Stimulated activated CD8-positive, alpha-beta memory T cell treated with anti-CD3 and anti-CD28 coated beads, Interleukin-15, amount 100 ng/mL, for 24 hours (primary cell): ENCODE measurements at places on chromosomes 12 and 14.

DNA sequence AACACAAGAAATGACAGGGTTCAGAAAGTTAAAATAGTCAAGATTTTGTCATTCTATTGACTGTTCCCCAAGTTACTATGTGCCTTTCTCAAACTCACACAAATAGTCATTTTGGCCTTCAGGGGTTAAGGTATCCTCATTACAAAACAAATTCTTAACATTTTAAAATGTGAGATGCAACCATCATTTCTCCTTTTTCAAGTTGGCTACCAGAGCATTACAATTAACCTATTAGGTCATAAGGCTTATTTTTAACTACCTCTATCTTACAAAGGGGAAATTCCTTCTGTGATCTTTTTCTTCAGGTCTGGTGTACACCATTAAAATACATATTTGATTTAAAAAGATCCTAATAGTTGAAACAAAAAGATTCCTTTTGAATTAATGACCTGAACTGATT, 61.2 kb downstream of the SLC38A1 start:
- no peak for DNase-seq

DNA sequence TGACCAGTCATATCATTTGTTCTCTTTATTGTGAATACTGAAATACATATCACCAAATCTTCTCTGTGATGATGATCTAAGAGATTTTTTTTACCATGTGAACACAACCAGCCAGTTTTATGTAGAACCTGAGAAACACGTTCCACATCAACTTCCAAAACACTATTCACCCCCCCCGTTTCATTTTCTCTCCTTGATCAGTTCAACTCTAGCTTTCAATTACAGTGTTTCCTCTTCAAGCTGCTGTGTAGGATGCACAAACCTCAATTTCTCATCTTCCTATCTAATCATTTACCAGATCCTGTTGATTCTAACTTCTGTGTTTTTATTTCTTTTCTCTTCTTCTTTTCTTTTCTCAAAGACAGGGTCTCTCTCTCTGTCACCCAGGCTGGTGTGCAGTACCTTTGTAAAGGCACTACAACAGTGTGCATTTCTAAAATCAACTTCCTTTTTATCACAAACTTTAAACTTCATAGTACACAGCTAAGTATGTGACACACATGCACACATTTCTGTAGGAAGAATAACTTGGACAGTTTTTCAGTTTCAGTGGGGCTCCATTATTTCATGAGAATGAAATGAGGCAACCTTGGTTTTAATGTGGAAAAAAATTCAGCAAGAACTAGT, 149.9 kb upstream of the FBXO33 start:
- no peak for DNase-seq

DNA sequence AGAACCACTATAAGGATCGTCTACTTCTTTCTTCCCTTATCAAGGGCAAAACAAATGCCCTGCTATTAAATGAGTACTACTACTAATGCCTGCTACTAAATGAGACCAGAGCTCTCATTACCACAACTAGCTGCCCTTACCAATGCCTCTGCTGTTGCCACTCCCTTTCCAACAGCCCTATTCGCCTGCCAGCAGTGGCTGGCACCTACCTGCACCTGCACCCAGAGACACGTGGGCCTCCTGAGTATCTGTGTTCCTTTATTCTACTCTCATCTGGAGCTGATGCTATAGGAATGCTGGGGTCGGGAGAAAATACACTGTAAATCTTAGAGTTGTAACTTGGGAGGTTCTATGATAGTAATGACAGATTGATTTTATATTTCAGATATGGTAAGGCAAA, 174.7 kb downstream of the SLC2A13 start:
- DNase-seq: no peak

- no peak for DNase-seq
Measured at GRCh38 chr12:114218136-114218535, 187.8 kb downstream of the TBX5 start.

- no peak for DNase-seq
Measured at GRCh38 chr12:39831587-39832315, 212.1 kb upstream of the ABCD2 start.

DNA sequence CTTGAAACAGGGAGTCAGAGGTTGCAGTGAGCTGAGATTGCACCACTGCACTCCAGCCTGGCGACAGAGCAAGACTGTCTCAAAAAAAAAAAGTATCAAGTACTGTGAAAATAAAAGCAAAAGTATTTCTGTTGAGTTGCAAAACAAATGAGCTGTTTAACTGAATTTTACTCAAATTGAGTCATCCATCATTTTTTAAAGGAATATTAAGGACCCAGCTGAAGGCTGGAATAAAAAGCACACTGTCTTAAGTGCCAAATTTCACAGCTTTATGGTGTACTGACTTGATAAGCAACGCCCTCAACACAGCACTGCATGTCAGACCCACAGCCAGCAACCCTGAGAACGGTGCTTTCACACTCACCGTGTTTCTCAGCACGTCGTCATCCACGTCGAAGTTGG, 57.9 kb downstream of the AMN start:
- DNase-seq: no peak

GRCh38 chr12:80838708-80839107, 99.0 kb downstream of the LIN7A start:
- DNase-seq: no peak

DNA sequence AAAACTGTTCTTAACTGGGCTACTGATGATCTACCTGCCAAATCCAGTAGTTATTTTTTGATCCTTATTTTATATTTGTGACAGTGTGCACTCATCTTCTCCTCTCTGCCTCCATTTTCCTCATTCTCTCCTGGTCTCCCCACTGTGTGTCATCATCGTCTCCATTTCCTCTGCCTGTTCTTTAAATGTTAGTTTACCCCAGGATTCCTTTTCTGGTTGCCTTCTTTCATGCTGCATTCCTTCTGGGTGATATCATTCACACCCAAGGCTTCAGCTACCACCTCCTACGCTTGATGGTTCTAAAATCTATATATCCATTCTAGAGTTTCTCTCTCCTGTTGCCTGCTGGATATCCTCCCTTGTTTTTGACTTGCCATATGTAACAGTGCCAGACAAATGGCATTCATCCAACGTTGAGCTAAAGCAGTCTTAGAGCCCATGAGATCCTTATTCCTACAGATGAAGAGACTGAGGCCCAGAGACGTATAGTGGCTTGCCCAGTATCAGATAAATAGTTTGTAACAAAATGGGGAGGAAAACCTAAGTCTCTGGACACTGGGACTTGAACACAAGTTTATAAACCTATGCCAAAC, 109.5 kb downstream of the DIP2B start:
- DNase-seq: no peak

GRCh38 chr14:59787045-59787674, 83.4 kb downstream of the RTN1 start:
- no peak for DNase-seq

- DNase-seq: no peak
Measured at GRCh38 chr14:64704743-64705380, 638 bp downstream of the PLEKHG3 start.

- no peak for DNase-seq
Measured at GRCh38 chr12:1666685-1667162, 24.1 kb upstream of the ADIPOR2 start.

GRCh38 chr14:91872011-91872501, 4.7 kb upstream of the TC2N start:
- DNase-seq: no peak
